ENCODE measurements at places on chromosomes 6 and 20.

DNA sequence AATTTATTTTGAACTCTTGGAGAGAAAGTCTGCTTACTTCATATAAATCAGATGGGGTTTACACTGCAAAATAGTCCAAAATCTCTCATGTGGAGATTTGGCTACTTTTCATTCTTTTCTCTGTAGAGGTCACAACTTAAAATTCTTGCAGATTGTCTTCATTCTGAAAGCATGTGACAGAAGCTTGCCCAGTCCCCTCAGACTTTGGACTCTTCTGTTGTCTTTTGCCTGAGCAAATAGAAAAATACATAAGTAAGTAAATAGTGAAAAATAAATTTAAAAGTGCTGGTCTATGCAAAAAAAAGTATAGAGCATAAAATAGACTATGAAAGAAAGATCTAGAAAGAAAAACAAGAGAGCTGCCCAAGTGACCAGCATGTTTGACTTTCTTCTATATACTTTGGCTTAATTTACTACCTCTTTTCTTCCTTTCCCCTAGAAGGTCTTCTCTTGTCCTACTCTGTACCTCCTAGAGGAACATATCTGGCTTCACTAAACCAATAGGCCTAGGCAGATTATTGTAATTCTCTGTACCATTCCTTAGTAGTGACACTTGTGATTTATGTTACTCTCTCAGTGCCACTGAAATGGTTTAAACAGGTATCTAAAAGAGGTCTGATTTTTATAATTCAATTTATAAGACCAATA, 260.9 kb downstream of the TENT5A start:
- no peak for DNase-seq

GRCh38 chr6:39357998-39358686, 35.6 kb upstream of the KCNK16 start:
- no peak for DNase-seq

DNA sequence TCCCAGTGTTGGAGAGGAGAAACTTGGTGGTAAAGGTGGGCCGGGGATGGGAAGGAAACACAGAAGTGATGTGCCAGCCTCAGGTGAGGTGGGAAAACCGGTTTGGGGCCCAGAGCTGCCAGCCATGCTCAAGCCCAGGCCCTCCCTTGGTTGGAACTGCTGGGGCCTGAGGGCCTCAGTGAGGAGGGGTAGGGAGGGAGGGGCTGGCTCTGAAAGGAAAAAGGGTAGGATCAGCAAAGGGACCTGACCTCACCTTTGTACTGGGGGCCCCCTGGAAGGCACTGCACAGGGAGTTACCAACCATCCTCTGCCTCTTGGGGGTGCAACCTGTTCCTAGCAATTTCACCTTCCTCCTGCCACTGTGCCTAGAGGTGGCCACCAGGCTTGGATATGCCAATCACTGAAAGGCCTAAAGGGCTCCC, 1.8 kb upstream of the SPEF1 start:
- DNase-seq, result no peak

GRCh38 chr6:136614994-136615393, 64.8 kb upstream of the MAP7 start:
- DNase-seq, result no peak

DNA sequence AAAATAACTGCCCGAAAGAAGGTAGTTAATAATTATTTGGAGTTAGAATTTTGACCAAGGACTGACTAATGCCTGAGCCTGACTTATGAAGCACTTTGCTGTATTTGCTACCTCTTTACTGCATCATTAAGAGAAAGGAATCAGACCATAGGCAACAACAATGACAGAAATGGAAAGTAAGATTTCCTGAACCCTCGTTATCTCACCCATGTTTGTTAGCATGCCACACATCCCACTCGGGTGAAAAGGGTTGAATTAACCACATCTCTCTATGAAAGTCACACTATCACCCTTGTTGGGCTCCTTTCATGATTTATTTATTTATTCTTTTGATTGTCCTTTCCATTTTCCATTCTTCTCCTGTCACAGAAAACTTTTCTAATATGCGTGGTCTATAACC, 59.6 kb downstream of the OLIG3 start:
- DNase-seq, result no peak

GRCh38 chr6:89597372-89597771, 41.2 kb downstream of the LYRM2 start:
- no peak for DNase-seq

DNA sequence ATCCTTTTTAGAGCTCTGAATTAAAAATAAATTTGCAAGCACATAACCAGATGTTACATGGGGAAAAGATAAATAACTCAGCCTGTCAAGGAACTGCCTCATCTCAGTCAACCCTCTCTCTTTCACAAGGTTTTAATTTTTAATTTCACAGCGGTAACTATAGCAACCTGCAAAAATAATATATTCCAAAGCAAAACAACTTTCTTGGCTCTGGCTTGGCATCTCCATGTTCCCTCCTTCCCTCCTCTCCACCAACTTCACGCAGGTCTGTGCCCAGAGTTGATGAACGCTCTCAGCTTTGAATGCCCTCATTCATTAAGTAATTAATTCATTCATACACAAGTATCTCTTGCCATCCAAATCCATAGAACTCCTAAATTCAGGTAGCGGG, 32.5 kb upstream of the SIRPA start:
- no peak for DNase-seq

GRCh38 chr6:146543211-146543939, at the start of gene RAB32:
Gene RAB32 (plus strand): TSS chr6:146543833. CDS start chr6:146543872, 39 bp downstream.
- DNase-seq, result no peak

- no peak for DNase-seq
Measured at GRCh38 chr6:35640017-35640664, 48.6 kb downstream of the FKBP5 start.

Data from activated CD8-positive, alpha-beta memory T cell treated with anti-CD3 and anti-CD28 coated beads for 1 hour (primary cell).